CD4-positive, alpha-beta T cell treated with Interleukin-4 for 1 hour (primary cell): ENCODE measurements at places on chromosomes 3 and 15.

DNA sequence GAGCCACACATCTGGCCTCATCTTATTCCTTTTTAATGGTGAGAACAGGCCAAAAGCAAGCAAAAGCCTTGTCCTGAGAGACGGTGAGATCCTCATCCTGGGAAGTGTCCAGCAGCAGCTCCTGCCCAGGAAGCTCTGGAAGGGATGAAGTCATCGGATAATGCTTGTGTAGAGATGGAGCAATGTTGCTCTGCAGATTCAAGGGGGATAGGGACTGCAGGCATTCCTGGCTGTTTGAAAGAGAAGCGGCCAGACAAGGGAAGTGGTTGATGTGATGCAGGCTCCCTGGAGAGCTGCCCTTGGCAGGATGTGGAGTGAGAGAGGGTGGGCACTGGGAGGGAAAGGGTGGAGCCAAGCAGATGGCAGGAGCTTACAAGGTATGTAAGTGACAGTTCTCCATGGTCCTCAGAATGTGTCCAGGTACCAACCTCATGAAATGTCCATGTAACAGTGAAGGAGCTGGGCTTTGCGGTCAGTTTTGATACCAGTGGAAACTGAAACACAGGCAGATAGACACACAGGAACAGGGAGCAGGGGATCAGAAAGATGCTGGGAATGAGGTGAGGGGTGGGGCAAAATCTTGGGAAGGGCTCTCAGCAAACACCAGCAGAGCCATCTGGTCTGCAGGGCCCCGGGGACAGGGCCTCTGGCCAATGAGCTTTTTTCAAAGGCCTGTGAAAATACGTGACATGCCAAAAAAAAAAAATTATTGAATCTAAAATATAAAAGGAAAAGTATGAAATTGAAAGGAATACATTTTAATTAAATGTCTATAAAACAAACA, 32.2 kb upstream of the LACTB start:
- no peak for DNase-seq

- DNase-seq, result no peak
Measured at GRCh38 chr15:84010246-84010645, 225.3 kb upstream of the GOLGA6L4 start.

DNA sequence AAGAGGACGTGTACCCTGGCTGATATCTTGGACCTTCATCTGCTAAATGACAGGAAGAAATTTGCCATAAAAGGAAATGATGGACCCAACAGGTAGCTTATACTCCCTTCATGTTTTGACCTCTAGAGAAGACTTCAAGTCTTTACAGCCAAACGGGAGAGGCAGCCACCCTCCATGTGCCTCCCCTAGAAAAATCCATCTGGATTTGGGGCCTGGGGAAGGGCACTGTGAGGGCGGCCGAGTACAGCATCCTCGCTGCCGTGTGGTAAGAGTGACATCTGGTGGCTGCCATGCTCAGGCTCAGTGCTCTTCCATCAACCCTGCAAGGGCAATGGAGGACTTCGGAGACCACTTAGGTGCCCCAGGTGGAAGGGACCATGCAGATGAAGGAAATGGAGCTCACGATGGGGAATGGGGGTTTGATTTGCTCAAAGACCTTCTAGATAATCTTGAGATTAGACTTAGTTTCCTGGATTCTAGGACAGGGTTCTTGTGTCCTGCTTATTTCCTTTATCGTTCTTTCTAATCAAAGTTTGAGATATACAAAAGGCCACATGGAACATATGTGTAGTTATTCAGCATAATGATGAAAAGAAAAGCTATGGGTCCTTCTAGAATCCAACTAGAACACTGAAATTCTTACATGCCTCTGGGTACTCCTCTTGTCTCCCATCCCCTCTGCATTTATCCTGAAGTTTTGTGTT, 44.4 kb downstream of the AQP9 start:
- DNase-seq, result peak; percentile 23

DNA sequence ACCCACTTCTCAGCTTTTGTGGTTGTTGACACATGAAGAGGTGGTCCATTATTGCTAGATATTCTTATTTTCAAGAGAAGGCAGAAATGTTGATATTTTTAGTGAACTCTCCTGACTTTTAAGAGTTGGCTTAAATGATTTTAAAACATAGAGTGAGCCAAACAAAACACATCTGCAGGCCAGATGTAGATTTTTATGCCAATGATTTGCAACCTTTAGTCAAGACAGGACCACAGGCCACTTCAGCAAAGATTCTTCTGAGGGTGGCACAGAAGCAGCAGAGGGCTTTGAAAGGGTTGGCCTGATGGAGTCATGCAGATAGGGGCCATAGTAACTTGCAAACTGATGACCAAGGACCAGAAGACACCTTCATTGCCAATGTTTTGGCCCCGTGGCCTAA, 276.5 kb upstream of the P2RY1 start:
- DNase-seq, result no peak

DNA sequence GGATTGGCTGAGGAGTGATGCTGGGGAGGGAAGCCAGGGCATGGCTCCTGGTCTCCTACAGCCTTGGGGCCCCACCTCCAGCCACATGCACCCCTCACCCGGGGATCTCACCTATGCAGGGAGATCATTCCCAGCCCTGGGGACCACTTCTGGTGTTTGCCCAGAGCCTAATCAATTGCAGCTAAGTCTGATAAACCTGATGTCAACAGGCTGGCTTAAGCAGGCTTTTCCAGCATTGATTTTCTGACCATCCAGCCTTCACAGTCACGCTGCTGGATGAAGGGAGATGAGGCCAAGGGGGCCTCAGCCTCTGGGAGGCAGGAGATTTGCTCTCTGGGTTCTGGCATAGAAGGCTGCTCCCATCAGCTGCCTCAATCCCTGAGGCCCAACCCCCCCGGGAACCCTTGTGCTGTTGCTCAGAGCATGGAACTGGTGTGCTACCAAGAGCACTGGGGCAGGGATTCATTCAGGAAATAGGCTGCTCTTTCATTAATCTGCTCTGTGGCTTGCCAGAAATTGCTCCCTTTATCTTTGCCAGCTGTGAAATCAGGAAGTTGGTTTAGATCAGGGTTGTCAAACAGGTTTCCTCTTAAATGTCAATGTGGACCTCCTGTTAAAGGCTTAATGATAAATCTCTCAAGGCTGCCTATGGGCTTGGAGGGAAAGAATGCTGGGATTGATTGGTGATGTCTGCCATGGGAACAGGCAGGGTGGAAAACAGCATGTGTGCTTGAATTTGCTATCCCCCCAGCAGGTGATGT, 19.0 kb downstream of the FAM3D start:
- no peak for DNase-seq

GRCh38 chr15:73322665-73323373, 45.9 kb downstream of the HCN4 start:
- no peak for DNase-seq

- DNase-seq, result no peak
Measured at GRCh38 chr3:107981471-107982111, 109.2 kb downstream of the CD47 start.

GRCh38 chr15:62821384-62822131, 221.0 kb upstream of the TPM1 start:
- DNase-seq, result no peak

- no peak for DNase-seq
Measured at GRCh38 chr15:39934397-39935071, 619 bp downstream of the EIF2AK4 start.

- no peak for DNase-seq
Measured at GRCh38 chr3:43410592-43410991, 124.3 kb downstream of the SNRK start.

GRCh38 chr3:37032961-37033360, 39.6 kb downstream of the MLH1 start:
- no peak for DNase-seq

GRCh38 chr3:101803173-101803782, 24.3 kb downstream of the NXPE3 start:
- DNase-seq, result peak; percentile 69

DNA sequence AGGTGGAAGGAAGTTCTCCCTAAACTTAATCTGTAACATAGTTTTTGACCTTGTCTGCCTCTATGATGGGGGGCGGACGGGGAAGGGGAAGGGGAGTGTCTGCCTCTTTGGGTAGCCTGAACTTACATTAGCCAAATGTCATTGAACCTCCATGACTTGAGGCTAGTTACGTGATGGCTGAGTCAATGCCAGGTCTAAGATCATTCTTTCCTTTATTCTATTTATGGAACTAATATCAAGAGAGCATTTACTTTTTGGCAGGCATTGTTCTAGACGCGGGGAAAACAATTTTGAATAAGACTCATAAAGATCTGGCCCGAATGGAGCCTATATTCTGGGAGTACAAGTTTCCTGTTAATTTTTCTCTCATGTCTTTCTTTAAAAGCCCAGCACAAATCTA, 340.7 kb upstream of the C2CD4B start:
- DNase-seq, result no peak

GRCh38 chr15:69604072-69604411, 151.4 kb downstream of the RPLP1 start:
- no peak for DNase-seq

DNA sequence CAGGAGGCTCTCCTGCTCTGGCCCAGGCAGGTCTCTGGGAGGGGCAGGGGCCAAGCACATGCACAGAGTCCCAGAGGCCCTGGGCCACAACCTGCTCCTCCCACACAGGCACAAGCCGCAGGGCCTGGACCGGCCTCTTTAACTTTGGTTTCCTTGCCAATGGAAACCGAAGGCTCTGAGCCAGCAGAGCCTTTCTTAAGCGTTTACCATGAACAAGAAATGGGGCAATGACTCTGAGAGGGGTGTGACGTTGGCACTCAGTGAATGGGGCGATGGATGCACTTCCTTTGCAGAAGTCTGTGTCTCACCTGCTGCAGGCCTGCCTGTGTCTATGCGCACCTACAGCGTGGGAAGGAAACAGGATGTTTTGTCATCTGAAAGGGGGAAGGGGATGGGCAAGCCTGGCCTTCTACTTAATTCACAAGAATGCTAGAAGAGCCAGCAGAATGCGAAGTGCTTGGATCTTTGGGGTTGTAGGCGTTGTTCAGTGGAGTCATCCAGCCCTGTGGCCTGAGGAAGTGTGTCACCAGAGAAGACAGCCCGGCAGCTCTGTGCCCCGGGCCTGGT, 41.8 kb downstream of the IFT122 start:
- peak; percentile 79 for DNase-seq

DNA sequence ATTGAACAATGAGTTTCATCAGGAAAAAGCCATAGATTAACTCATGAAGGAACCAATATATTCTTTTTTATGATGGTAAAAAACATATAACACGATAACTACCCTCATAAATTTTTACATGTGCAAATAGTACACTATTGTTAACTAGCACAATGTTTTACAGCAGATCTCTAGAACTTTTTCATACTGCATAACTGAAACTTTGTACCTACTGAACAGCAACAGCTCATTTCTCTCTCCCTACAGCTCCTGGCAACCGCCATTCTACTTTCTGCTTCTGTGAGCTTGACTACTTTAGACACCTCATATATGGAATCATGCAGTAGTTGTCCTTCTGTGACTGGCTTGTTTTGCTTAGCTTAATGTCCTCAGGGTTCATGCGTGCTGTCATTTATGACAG, 235.4 kb downstream of the NFKBIZ start:
- no peak for DNase-seq

DNA sequence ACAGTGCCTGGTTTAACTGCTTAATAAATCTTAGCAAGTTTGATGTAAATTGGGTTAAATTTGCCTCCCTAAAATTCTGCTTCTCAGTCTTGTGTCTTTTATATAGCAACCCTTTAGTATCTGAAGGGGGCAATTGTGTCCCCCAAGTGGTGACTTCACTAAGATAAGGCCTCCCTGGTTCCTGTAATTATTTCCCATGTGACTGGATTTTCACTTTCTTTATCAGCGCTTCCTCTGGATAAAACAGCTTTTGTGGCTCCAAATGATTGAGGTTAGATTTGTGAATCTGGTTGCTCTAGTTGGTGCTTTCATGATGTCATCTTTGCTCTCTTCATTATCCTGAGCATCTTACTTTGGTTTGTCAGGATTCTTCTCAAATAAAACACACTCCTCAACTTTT, 334.3 kb upstream of the CTDSPL start:
- no peak for DNase-seq

DNA sequence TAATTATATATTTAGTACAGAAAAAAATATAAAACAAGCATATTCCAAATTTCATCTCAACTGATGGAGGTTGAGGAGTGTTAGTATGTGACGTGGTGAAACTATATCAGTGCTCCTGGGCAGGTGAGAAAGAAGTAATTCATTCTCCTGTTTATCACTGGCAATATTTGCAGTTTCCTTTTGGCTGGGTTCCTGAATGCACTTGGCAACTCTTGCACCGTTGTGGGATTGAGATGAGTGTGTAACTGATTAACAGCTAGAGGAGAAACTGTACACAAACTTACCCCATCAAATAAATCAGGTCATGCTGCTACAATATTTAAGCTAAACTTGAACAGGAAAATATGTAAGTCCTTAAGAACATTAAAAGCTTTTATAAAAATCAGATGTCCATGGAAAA, 2.1 kb upstream of the ATP13A4 start:
- no peak for DNase-seq

- no peak for DNase-seq
Measured at GRCh38 chr3:64238971-64239667, 13.9 kb upstream of the PRICKLE2 start.

DNA sequence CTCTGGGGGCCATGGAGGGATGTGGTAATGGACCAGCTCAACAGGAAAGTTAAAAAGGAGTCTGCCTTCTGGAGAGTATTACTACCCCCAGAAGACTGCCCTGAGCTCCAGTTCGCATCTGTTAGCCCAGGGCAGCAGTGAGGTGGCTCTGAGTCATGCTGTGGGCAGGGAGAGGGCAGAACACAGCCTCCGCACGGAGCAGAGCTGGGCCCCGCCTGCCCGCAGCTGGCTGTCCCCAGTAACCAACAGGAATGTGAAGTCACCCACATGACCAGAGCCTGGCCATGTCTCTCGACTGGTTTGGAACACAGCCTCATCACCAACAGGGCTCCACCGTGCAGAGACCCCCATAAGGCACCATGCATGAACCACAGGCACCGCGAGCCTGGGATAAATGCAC, 62.1 kb downstream of the CYFIP1 start:
- no peak for DNase-seq

- DNase-seq, result peak; percentile 33
Measured at GRCh38 chr3:181700168-181701087, 11.3 kb upstream of the SOX2 start.

GRCh38 chr3:151226088-151226563, 23.1 kb upstream of the GPR171 start:
- no peak for DNase-seq

- DNase-seq, result no peak
Measured at GRCh38 chr15:66126031-66126441, 127.5 kb downstream of the MEGF11 start.

- DNase-seq, result no peak
Measured at GRCh38 chr3:106242781-106243180, 374.0 kb upstream of the CBLB start.

DNA sequence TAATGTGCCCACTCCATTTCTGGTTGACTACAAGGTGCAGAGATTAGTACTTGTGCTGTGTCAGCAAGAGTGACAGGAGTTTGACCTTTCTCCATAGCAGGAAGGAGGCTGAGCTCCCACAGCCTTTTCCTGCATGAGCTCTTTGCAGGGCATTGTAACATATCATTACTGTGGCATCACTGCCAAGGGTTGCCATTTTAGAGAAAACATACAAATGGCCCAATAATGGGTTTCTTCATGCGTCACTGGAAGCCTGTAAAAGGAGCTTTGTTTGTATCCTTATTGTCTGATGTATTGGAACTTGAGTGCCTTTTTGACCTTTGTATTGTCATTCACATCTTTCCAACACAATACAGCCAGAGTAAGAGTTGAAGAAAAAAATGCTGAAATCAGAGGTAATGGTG, 323.0 kb upstream of the CDIN1 start:
- DNase-seq, result no peak

GRCh38 chr3:190397889-190398288, 9.9 kb downstream of the CLDN16 start:
- DNase-seq, result no peak
